ENCODE measurements at places on chromosomes 13 and 19.
A peak's percentile ranks its signal among the peaks of the same experiment; 100 is the strongest.

- no peak for DNase-seq
These were observed 15.1 kb downstream of the SAFB start for GRCh38 chr19:5637971-5638370.

DNA sequence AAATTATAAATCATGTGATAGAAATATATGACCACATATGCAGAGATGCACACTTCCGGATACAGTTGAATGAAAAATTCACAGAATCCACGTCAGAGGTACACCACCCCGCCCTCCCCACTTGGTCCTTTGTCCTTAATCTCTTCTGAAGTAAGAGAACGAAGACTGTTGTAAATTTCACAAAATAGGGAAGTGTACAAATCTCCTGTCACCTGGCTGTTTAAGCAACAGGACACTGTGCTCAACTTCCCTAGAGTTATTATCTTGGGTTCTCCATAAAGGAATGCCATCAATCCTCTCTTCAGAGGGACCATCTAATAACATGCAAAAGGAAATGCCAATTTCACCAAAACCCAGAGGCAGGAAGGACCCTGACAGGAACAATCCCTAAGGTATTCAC, 10.5 kb upstream of the CEACAM6 start:
- no peak for DNase-seq

GRCh38 chr13:80339912-80340650, 845 bp downstream of the SPRY2 start:
- DNase-seq = no peak

DNA sequence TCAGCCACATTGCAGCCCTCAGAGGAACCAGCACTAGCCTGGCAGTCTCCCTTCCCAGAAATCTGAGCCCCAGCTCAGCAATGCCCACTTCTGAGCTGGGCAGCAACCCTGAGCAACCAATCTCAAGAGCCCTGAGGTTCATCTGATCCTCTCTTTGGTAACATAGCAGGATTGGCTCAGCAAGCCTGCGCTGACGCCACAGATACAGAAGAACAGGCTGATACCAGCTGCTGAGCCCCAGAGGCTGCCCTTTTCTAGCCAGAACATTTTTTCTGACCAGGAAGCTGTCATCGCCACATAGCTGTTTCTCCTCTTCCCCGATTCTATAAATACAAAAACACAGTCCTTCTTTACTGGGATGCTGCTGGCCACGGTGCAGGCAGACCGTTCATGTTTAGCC, 59.8 kb downstream of the TRPM4 start:
- DNase-seq = no peak

GRCh38 chr13:21031594-21032275, 29.7 kb downstream of the LATS2 start:
- DNase-seq = no peak

DNA sequence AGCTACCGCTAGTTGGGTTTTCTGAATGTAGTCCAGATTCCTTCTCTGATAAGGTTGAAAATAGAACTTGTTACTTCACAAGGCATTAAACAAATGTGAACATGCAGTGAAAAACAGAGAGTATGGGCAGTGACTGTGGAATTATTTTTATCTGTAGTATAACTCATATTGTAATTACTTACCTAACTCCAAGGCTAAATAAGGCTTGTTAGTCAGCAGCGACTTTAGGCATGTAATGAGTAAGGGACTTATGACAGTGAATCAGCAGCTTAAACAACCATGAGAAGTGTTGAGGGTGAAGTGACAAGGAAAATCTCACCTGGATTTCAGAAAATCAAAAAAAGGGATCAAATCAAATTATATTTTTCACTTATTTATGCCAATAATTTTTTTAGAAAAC, 1719.5 kb upstream of the MIR17HG start:
- DNase-seq = no peak

DNA sequence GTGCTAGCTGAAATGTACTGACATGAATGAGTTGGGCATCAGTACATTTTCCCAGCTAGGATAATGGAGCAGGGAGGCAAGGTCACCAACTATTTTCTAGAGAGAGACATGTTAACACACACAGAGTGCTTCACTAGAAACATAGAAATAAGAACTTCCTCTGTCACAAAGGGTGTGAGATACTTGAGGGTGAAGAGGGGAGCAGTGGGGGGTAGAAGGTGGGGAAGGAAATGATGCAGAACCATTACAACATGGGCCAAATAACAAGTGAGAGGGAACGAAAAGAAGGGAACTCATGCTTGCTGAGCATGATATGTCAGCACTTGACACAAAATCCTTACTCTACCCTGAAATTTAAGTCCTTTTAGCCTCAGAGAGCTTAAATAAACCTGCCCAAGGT, 87.8 kb upstream of the RFC3 start:
- no peak for DNase-seq

DNA sequence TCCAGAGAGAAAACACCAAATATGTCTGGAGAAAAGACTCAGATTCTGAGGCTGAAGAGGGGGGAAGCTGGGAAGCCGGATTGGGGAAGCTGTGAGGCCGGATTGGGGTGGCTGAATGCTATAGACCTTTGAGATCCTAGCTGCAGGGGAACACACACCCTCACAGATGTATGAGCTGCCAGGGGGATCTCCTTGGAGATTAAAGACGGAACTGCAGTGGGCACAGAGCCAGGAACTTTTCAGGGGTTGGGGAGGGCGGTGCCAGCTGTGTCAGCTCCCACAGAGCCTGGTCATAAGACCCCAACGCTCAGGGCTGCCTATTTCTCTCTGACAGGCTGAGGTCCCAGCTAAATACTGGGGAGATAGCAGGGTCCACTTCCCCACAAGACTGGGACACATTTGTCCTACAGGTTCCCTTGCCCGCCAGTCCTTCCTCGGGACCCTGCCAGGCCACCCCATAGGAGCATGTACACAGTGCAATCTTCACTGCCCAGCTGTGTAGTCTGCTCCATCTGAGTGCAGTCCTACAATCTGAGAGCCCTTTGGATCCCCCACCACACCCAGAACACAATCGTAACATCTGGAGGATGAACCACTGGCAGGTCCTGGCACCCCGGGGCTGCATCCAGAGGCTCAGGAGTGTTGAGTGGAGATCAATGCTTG, 1893.9 kb downstream of the PCDH9 start:
- no peak for DNase-seq

- no peak for DNase-seq
These were observed 402.6 kb downstream of the SUCLA2 start for GRCh38 chr13:47598340-47598911.

DNA sequence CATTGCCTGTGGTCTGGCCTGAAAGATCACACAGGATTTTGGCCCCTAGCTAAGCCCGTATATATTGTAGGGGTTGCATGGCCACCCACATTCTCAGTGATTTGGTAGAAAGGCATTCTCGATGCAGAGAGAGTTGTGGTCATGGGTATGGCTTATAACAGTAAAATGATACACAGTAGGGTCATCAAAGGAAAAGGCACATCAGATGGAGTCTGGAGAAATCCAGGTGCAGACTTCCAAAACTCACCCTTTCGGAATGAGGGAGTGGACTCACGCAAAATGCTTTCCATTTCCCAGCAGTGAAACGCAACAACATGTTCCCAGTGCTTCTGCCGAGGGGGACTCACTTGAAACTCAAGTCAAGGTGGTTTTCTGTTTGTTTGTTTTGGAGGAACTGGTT, 802.5 kb upstream of the SLITRK1 start:
- no peak for DNase-seq

DNA sequence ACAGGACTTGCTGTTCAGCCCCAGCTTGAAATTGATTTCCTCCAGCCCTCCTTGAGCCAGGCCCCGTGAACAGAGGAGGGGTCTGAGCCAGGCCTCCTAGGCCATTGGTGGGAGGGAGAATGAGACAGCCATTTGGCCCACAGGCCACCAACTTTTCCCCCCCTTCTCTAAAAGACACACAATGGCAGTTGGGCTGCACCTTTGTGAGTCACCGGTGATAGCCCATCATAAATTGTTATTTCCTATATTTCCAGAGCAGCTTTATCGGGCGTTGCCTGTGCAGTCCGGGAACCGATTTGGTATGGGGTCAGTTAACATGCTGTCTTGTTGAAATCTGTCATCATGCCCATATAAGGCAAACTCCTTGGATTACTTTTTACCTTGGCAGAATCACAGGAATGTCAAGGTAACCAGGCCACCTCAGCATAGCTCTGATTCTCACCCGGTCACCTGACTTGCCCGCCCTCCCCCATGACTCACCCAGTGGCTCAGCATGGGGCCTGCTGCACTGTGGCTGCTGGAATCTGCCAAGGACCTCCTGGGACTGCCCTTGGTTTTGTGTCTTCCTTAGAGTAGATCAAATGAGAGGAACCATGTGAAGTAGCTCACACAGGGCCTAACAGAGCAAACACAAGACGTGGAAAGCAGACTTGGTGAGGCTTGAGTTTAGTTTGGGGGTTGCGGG, 36.1 kb downstream of the ACTN4 start:
- peak; percentile 99 for DNase-seq

GRCh38 chr13:54841682-54842081, 1813.1 kb downstream of the OLFM4 start:
- no peak for DNase-seq

GRCh38 chr13:32911506-32911905, 104.7 kb upstream of the KL start:
- DNase-seq = peak; percentile 35

DNA sequence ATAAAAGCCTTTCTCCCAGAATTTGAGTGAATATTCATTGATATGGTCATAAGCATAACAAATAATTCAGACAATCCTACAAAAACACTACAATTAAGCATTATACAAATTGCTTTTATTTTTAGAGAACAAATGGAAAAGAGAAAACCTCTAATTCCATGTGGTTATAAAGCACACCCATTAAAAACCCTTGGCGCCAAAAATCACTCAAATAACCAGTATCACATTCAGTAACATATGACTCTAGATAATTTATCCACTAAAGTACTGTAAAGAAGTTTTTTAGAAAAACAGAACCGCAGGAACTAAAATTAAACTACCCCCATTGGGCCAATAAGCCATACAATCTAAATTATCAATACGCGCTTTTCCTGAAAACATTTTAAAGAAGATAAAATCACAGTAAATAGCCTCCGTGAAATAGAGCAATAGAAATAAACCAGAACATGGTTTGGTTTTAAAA, 569 bp downstream of the LCP1 start:
- no peak for DNase-seq

GRCh38 chr19:2543463-2544442, 67.8 kb downstream of the GADD45B start:
- peak; percentile 72 for DNase-seq

- DNase-seq = no peak
These were observed 58.4 kb downstream of the UNC13A start for GRCh38 chr19:17629760-17630159.

GRCh38 chr13:26629260-26629825, 71.9 kb downstream of the WASF3 start:
- no peak for DNase-seq

- DNase-seq = no peak
These were observed 178.7 kb upstream of the PCDH9 start for GRCh38 chr13:67408798-67409197.
